ENCODE measurements at places on chromosomes 1 and 21.

- no peak for DNase-seq
These were observed 16.5 kb upstream of the TRAPPC10 start for GRCh38 chr21:43995521-43996105.

- no peak for DNase-seq
These were observed 321.0 kb downstream of the LTN1 start for GRCh38 chr21:28671549-28672195.

DNA sequence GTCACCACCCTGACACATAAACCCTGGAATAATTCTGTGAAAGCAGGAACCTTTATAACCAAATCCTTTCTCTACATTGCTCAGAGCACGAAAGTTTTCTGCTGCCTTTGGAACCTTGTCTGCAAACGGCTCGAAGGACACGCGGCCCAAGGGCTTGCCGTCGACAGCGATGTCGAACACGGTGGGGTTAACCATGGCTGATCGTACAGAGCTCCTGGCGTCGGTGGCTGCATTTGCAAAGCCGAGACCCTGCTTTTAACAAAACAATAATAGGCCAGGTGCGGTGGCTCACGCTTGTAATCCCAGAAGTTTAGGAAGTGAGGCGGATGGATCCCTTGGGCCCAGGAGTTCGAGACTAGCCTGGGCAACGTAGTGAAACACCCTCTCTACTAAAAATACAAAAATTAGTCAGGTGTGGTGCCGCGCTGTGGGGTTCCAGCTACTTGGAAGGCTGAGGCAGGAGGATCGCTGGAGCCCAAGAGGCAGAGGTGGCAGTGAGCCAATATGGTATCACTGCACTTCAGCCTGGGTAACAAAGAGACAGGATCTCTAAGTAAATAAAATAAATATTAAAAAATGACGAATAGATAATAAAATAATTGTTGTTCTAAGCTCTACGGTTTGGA, 2.2 kb upstream of the EIF2B3 start:
- DNase-seq = no peak

DNA sequence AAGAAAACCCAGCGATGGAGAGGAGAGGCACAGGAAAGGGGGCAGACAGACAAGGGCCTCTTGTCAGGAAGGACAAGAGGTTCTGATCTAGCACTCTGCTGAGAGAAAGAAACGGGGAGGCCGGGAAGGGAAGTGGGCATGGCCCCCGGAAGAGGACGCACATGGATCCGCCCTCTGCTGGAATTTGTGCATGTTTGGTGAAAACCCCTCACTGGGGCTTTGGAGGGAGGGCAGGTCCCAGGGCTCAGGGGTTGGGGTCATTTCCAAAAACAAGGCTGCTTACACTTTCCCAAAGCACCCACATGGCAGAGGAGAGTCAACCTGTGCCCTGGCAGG, 32.4 kb upstream of the ECE1 start:
- no peak for DNase-seq

- no peak for DNase-seq
These were observed 18.6 kb downstream of the ZBTB40 start for GRCh38 chr1:22470227-22470626.
